Caco-2 (cell line): ENCODE measurements at places on chromosomes 4 and X. TPM values are rescaled to one million over a fixed set of nuclear protein-coding genes. Genes with fewer than 3 reads are reported as not detected.

GRCh38 chr4:173208420-173208819, 39.8 kb downstream of the GALNT7 start:
- no peak for DNase-seq

- DNase-seq, result no peak
Observed at GRCh38 chr4:14646831-14647230, 355.4 kb upstream of the CPEB2 start.

NHSL2 gene
- 0.18 and 0.39 TPM in 2 replicates for total RNA-seq

HSFX2 gene
- total RNA-seq, result 0.23 TPM in 1 of 2 replicates, not detected in the other

DNA sequence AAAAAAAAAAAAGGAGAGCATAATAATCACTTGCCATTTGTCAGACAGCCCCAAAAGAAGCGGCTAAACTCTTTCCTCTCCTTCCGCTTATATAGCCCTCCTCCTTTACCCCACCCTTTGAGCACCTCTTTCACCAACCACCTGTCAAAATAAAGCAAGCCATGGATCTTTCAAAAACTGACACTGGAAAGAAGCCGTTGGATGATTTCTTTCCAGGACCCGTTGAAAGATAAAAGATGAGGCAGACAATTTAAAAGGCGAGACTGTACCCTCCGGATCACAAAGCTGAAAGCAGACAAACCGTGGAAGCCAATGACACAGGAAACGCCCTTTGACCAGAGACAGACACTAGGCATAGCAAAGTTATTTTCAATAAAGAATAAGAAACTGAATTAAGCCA, 22.6 kb downstream of the GPC4 start:
- no peak for DNase-seq

DNA sequence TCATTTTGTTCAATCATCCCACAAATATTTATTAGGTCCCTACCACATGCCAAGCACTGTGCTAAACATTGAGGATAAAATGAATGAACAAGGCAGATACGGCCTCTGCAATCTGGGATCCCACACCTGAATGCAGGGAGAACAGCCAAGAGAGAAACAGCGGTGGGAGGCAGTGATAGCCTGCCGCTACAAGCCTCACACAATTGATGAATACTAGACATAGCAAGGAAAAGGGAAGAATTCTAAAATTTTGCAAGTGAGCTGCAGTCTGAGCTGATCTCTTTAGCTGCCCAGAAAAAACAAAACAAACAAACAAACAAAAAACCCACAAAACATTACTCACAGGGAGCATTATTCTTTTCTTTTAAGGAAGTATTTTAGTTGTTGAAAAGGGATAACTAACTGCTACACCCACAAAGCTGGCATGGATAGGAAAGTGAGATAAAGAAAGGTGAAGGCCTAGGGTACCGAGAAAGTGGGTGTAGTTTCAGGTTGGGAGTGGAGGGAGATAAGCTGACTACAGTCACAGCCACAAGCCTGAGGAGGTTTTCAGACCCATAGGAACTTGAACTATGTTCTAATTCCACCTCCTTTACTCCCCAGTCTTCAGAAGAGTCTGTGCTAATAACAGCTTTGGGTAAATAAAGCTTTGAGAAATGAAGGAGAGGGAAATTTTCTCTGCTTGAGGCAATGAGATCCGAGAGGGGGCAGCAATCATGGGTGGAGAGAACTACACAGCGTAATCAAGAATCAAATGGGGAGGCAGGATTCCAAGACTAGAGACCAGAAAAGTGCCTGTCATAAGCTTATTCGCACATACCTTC, 85.4 kb downstream of the SH3RF1 start:
- no peak for DNase-seq

DNA sequence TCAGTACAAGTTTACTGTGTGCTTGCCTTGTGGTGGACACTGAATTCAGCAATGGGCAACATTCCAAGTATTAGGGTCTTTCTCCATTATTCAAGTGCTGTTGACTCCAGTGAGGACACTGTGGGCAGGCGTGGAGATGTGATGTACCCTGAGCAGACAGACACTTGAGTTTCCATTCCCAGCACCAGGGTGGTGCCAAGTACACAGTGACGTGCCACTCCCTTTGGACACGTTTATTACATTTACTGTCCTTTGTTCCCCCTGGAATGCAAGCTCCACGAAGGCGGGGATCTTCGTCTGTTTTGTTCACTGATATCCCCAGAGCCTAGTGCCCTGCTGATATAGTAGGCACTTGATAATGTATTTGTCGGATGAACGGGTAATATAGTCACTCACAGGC, 130.6 kb upstream of the STX18 start:
- no peak for DNase-seq

DNA sequence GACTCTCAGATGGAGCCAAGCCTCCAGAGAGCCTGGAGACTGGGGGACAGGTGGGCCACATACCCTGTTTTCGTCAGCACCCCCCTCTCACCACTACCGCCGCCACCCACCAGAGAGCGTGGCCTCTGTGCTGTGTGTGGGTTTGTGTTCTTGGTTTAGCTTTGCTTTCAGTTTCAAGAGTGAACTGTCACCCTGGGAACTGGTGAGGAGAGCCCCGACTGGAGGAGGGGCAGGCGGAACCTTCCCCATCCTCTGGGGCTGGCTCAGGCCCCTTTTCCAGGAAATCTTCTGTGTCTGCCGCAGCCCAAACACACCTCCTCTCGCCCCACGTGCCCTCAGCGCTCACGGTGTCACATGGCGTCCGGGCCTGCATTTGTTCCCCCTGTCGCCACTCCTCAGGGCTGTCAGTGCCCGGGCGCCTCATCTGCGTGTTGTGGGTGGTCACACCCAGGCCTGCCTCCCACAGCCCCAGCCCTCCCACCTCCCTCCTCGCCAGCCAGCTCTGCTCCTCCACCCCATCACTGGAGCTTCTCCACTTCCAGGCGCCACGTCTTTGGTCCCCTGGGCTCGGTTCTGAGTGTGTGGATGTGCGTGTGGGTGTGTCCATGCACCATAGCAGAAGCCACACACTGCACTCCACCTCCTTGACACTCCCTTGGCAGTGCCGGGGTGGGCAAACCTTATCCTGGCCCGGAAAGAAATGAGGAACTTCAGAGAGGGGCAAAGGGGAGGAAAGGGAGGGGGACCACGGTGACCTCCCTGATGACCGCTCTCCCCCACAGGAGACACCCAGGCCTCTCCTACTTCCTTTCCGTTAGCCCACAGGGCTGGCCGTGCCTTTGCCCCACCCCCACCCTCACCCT, 27.8 kb downstream of the ELF4 start:
- DNase-seq, result no peak

DNA sequence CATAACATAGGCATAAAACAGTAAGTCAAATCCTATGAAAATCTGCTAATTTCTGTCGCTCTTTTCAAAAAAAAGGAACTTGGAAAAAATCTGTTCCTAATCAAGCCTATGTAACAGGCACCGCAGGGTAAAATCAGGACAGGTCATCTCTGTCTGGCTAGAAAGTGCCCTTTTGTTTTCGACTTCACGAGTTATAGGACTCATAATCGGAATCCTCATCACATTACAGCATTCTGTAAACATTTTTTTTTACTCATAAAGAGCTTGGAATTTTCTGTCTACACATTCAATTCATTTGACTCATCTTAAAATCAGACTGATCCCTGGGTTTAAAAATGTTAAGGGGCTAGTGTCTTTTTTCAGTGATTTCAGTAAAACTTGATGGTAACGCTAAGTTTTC, 181.7 kb upstream of the TBC1D9 start:
- DNase-seq, result no peak

CENPVL2 gene
- not detected in 2 replicates for total RNA-seq

DNA sequence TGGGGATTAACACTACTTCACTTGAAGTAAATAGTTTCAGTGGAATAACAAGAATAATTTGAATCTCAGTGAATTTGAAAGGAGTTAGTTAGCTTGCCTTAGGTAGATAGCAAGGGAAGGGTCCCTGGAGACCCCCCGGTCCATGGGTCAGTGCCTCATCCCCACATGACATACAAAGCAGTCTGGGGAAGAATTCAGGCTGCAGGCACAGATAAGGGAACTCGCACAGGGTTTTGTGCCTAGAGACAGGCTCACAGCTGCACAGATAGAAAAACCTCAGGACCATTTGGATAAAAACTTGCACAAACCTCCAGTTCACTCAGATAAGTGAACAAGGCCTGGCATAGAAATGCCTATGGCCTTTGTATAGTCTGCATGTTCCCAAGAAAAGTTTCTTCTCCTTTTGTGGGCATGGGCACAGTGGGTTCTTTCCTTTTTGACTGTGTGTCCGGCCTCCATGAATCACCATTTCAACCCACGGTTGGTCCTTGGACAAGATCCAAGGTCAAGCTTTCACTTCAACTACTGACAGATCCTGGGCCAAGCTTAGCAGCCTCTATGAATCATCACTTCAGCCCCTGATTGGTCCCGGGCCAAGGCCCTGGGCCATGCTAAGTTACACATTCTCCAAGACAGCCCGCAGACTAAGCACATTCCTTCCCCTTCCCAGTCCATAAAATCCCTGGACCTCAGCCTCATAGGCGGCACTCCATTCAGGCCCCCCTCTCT, 108.3 kb upstream of the KLHL4 start:
- no peak for DNase-seq

TMEM47 gene
- total RNA-seq, result 1.8 and 2.2 TPM in 2 replicates

- peak; percentile 54 for DNase-seq
Observed at GRCh38 chr4:8917868-8918783, 46.5 kb upstream of the HMX1 start.

GRCh38 chrX:134371133-134371532, 88.8 kb upstream of the HPRT1 start:
- no peak for DNase-seq

DNA sequence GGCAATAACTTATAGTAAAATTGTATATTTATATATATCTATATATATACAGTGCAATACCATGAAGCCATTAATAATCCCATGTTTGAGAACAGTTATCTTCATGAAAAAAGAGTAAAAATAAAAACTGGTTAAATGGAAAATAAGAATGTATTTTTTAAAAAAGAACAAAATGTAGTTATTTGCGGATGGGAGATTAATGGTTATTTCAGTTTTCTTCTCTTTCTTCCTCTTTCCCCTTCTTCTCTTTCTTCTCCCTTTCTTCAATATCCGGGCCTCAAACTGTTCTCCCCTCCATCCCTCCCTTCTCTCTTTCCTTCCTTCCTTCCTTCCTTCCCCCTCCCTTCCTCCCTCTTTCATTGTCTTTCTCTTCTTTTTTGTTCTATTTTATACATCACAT, 1301.7 kb upstream of the IGFBP7 start:
- DNase-seq, result no peak

SSX4B gene
- not detected in 2 replicates for total RNA-seq

DNA sequence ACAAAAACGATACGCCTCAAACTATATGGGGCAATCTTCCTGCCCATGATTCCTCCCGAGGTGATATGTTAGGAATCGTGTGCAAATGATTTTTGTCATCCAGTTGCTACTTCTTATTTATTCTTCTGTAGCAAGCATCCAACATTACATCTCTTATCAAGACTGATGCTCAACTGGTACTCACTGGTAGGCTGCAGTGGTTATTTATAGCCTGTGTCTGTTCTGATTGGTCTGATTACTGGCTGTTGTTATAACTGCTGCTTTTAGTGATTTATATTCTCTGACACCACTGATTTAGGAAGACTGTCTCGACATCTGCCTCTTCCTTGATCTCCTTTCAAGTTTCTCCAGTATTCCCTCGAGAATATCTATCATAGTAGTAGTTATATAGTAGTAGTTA, 165.8 kb downstream of the LARP7 start:
- DNase-seq, result no peak

DNA sequence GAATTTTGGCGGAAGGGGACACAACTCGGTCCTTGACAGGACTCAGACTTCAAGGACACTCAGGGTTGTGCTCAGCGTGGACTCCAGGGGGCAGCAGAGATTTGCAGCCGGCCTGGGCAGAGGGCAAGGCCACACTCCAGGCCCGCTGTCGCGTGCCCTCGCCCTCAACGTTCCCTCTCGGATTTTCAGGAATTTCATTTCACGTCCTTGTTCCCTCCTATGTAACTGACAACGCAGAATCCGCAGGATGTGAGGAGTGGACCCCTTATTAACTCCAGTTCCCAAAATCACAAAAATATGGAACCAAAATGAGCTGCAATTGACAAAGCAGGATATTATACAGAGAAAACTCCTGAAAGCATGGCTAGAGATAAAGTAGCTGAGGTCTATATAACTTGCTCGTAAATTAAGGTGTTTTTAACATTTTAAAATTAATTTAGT, 21.0 kb upstream of the DCTD start:
- peak; percentile 79 for DNase-seq

IQCM gene
- not detected in 2 replicates for total RNA-seq

GRCh38 chr4:122827258-122827878, 737 bp downstream of the FGF2 start:
- no peak for DNase-seq

GRCh38 chr4:10160281-10160856, 43.8 kb upstream of the WDR1 start:
- peak; percentile 37 for DNase-seq

GRCh38 chrX:97159916-97160800, 276.4 kb downstream of the RPA4 start:
- DNase-seq, result peak; percentile 20

GRCh38 chr4:108109997-108110416, 58.7 kb downstream of the LEF1 start:
- no peak for DNase-seq

GRCh38 chrX:6568031-6568430, 33.1 kb upstream of the VCX3A start:
- no peak for DNase-seq

DNA sequence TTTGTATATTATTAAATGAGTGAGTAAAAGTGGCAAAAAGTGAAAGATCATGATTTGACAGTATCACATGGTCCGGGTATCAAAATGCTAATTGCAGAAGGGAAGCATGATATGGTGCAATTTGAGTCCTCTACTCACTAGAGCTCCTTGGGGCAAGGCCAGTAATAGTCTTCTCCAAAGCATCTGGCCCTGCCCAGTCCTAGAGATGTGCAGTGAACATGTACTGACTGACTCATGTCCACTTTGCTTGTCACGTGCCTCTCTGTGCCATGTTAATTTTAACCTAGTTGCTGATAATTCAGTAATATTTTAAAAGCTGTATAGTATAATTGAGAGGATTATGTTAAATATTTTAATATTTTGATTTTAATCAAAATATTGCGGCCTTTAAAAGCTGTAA, 54.6 kb upstream of the TENM3 start:
- no peak for DNase-seq

GRCh38 chr4:139212900-139213299, 35.9 kb upstream of the ELF2 start:
- no peak for DNase-seq

- no peak for DNase-seq
Observed at GRCh38 chrX:42823443-42823842, 45.5 kb upstream of the PPP1R2C start.

FNIP2 gene
- 12.4 and 15.8 TPM in 2 replicates for total RNA-seq

ETDC gene
- not detected in 2 replicates for total RNA-seq

BMP3 gene
- total RNA-seq, result not detected in 2 replicates

- no peak for DNase-seq
Observed at GRCh38 chrX:67353651-67354370, 190.0 kb upstream of the AR start.

- no peak for DNase-seq
Observed at GRCh38 chrX:140440876-140441275, 64.0 kb downstream of the SOX3 start.

- DNase-seq, result no peak
Observed at GRCh38 chrX:153767674-153768055, 3.6 kb downstream of the PLXNB3 start.

RASL11B gene
- total RNA-seq, result 19.6 and 23.3 TPM in 2 replicates
